Uterus (tissue), 4 donors: ENCODE measurements at places on chromosomes 1 and 21. TPM values are rescaled to one million over a fixed set of nuclear protein-coding genes. Genes with fewer than 3 reads are reported as not detected.

MACF1 gene
- total RNA-seq = 602 TPM

CRNN gene
- not detected for total RNA-seq

GRCh38 chr21:38478782-38479181, 19.5 kb downstream of the ERG start:
- no peaks in the 10 kb centered on the region for H3K27me3 ChIP-seq
- H3K4me1 ChIP-seq = no peaks in the 10 kb centered on the region

GRCh38 chr1:177014325-177014724, 150.2 kb downstream of the ASTN1 start:
- no peak overlapping the region for H3K27ac ChIP-seq
- no peak for DNase-seq
- H3K36me3 ChIP-seq = no peaks in the 10 kb centered on the region

- no peak overlapping the region for H3K27ac ChIP-seq
- H3K4me3 ChIP-seq = no peak overlapping the region
These were observed 109.1 kb downstream of the CD247 start for GRCh38 chr1:167409183-167409582.

DNA sequence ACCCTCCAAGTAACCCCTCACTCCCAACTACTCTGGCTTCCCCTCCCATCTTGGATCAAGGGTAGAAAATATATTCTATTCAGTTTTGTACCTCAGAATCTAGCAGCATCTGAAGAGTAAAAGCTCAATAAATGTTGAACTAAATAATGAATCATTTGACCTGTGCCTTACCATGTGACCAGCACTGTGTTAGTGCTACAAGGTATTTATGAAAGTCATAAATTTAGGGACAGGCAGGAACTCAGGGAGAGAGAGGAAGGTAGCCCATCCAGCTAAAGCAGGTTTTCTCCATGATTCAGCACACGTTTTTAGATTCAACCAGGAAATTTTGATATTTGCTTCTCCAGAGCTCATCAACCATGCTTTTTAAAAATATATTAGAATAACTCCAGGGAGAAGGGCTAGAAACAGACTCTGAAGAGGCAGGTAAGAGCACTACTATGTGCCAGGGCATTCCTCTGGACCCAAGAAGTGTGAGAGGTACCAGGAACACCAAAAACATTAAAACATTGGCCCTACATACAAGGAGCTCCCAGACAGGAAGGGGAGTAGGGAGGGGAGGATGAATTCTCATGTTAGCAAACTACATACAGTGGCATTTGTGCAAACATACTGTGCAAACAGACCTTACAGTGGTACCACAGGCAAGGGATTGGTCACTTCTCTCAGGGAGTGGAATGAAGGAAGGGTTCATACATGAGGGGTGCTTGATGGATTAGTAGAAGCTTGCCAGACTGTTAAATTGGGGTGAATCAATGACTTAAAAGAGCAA, 64.3 kb downstream of the FYB2 start:
- DNase-seq = no peak
- no peaks in the 10 kb centered on the region for H3K36me3 ChIP-seq
- no peaks in the 10 kb centered on the region for H3K4me1 ChIP-seq
- H3K27me3 ChIP-seq = no peaks in the 10 kb centered on the region

DNA sequence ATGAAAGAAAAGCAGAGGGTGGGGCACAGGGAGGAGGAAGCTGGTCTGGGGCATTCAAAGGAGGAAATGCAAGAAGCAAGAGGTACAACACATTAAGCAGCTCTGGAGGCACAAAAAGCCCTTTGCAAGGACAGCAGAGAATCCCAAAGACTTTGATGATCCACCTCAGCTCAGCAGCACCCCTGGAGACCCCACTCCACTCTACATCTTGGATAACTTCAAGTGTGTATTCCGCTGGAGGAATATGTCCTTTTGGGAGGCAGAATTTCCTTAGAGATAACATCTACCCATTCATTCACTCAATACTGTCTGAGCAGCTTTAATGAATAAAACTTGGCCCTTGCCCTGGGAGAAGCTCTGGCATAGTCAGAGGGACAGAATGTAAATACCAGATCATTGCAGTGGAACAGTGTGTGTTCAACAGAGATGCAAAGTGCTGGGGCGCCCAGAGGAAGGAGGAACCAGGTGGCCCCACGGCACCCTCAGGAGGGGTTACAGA, 599.7 kb downstream of the KIF26B start:
- H3K27me3 ChIP-seq = no peaks in the 10 kb centered on the region
- H3K36me3 ChIP-seq = no peaks in the 10 kb centered on the region
- no peak overlapping the region for H3K27ac ChIP-seq
- H3K4me1 ChIP-seq = no peaks in the 10 kb centered on the region
- no peak overlapping the region for H3K4me3 ChIP-seq

DNA sequence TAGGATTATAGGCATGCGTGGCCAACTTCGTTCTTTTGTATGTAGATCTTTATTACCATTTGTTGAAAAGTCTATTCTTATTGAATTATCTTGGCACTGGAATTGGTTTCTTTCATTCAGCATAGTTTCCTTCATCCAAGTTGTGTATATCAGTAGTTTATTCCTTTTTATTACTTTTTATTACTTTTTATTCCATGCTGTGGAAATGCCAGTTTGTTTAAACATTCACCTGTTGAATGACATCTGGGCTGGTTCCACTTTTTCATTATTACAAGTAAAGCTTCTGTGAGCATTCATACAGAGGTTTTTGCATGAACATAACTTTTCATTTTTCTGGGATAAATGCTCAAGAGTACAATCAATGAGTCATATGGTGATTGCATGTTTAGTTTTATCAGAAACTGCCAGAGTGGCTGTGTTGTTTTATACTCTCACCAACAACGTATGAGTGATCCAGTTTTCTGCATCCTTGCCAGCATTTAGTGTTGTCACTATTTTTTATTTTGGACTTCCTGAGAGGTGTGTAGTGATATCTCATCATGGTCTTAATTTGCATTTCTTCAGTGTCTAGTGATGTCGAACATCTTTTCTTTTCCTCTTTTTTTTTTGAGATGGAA, 28.6 kb downstream of the PTPRU start:
- H3K27ac ChIP-seq = no peak overlapping the region
- H3K4me1 ChIP-seq = no peaks in the 10 kb centered on the region
- no peaks in the 10 kb centered on the region for H3K36me3 ChIP-seq
- no peak for DNase-seq
- no peaks in the 10 kb centered on the region for H3K27me3 ChIP-seq
- no peak overlapping the region for H3K4me3 ChIP-seq

DNA sequence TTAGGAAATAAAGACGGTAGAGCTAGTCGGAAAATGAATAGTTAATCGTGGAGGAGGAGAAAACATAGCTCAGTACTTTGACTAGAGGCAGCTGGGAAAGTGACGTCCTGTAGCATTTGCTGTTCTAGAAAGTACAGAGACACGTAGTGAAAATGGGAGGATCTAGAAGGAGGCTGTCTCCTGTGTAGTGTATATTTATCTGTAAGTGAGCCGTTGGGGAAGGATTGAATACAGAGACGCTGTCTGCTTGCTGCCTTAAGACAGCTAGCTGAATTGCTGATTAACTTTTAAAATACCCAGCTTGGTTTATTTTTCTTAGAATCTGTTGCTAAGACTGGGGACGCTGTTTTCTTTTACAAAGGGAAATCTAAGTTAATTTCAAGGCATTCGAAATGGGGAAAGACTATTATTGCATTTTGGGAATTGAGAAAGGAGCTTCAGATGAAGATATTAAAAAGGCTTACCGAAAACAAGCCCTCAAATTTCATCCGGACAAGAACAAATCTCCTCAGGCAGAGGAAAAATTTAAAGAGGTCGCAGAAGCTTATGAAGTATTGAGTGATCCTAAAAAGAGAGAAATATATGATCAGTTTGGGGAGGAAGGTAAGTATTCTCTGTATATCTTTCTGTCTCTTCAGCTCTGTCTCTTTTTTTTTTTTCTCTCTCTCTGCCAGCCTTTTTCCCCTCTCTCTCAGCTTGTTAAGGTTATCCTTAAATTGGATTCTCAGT, at the start of gene DNAJB4:
DNAJB4 (plus strand) TSS at position 221 of the 729 bp plus-strand sequence; CDS start at position 393, 172 bp downstream.
- H3K36me3 ChIP-seq = no peaks in the 10 kb centered on the region
- peak within 1 kb of the TSS; percentile 98 for H3K27ac ChIP-seq
- H3K4me3 ChIP-seq = peak within 1 kb of the TSS; percentile 49
- peak; percentile 51 for DNase-seq
- no peaks in the 10 kb centered on the region for H3K27me3 ChIP-seq
- peaks cover 8% of the 10 kb centered on the region for H3K4me1 ChIP-seq
